ENCODE measurements at places on chromosomes 1 and 21. TPM values are rescaled to one million over a fixed set of nuclear protein-coding genes. Genes with fewer than 3 reads are reported as not detected.
A peak's percentile ranks its signal among the peaks of the same experiment; 100 is the strongest.

GRCh38 chr1:151993734-151994496 is at the start of gene S100A10:
Gene S100A10, minus strand, starts transcription at chr1:151993859. Its CDS starts 7,629 bp downstream, at chr1:151986230.
- DNase-seq, result peak; percentile 92

- no peak for DNase-seq
Measured at GRCh38 chr1:225466848-225467192, 39.0 kb upstream of the LBR start.

DNA sequence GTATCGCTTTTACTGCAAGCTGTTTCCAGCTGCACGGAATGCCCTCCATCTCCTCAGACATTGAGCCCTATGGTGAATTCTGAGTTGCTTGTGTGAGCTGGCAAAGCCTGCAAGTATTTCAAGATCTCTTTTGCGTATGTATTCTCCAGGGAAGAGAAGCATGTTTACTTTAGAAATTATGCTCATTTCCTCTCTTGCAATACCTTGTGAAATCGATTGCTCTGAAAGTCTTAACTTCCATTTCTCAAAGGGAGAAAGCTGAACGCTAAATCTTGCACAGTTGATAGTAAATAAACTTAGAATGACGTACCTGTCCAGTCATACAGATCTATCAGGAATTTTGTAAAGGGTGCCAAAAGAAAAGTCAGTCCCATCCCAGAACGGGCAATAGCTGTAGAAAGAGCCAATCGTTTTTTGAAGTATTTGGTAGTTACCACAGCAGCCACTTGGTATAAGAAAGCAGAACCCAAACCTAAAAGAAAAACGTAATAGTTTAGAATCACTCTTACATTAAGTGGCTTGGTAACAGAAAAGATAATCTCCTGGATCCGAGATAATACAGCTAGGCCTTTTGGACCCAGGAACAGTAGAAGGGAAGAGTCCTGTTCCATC is 10.0 kb downstream of the SLC16A4 start:
- no peak for DNase-seq

- no peak for DNase-seq
Measured at GRCh38 chr21:38740090-38740489, 65.6 kb upstream of the ETS2 start.

DNA sequence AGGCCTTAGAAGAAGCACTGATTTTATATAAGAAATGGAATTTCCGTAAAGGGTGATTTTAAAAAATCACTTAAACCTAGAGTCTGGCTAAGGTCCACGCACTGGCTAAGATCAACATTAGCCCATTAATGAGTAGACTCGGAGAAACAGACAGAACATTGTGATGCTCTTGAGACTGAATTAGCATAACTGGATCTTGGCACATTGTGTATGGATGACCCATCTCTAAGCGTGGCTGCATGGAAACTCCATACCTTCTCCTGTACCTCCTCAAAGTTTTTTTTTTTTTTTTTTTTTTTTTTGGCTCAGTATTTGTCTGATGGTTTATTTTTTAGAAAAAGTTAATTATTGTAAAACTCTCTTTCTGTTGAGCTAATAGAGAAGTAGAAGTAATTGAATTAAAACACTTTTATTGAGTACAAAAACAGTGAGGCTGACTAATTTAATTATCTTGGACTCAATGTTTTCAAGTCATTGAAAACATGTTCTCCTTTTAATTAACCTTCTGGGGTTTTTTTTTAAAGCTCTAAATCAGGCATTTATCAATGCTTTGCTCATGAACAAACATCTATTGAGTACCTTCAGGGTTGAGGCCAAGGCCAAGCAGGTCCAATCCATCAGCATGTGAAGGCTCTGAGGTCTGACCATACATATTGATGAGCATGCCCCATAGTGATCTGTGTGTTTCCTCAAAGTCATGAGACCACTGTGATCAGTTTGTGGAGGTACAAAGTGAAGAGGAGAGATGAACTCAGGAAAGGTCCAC is 74.0 kb downstream of the TLR5 start:
- no peak for DNase-seq

DNA sequence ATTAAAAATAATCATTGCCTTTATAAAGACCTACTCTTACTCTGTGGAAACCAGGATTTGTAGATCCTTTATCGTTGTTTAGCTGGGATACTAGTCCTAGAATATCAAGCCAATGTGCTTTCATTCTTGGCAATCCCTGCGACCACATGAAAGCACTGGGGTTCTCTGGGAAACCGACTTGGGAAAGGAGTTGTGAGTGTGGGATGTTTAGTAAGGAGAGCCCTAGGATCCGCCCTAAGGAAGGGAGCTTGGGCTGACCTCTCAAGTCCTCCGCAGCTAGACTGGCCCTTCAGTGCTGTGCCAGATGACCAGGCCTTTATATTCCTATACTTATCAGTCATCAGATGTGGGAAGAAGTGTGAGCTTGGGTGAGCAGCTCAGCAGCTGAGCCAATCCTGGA is 5.2 kb upstream of the KRTAP19-8 start:
- DNase-seq, result no peak

- no peak for DNase-seq
Measured at GRCh38 chr21:26421724-26422123, 151.4 kb downstream of the CYYR1 start.

GRCh38 chr21:44550807-44551206 is 498 bp downstream of the KRTAP10-2 start:
- DNase-seq, result no peak

DNA sequence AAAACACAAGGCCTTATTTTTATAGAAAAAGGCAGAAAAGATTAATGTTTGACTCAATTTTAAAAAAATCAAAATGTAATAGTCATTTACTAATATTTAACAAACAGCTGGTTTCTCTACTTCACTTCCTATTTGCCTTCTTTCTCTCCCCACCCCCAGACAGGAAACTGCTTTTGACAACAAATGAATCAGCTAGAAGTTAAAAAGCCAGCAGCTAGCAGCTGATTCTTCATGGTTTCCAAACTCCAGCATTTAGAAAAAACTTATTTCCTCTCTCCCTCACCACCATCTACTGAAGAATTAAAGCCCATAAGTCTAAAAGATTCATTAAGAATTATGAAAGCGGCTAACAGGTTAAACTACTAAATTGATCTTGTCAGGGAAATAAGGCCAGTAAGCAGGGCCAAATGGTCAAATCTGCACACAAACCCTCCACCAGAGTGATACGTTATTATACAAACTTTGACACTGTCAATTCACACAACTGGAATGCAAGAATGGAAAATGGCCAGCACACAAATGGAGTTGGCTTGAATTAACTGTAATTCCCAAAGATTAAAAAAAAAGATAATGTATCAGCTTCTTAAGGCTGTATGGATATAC is 4.0 kb downstream of the WDR26 start:
- DNase-seq, result no peak

- no peak for DNase-seq
Measured at GRCh38 chr1:24898909-24899439, 31.1 kb downstream of the RUNX3 start.

- no peak for DNase-seq
Measured at GRCh38 chr21:21052672-21053071, 54.5 kb downstream of the NCAM2 start.

DNA sequence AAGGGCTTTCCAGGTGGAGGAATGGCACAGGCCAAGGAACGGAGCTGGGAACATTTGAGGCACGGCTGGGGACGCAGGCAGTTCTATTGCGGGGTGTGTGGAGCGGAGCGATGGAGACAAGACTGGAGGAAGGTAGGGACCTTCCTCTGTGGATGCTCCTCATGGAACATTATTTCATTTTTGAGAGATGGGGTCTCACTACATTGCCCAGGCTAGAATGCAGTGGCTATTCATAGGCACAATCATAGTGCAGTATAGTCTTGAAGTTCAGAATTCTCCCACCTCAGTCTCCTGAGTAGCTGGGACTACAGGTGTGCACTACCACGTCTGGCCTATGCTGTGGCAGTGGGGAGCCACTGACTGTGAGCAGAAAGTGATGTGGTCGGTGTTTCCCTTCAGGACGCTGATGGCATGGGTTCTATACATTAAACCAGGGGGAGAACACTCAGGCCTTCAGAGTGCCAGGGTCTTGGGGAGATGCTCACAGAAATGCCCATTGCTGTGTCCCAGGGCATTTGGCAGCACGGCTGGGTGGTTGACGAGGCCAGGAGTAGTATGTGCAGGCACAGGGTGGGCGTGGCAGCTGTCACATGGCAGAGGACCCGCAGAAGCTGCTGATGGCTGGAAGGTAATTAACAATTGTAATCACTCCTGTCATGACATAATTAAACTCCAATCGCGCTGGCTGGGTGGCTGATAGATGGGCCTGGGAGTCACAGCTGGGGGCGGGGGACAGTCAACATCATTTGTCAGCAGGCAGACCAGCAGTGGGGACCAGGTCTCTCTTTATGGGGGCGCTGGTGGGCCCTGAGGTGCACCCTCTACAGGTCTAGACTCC is 40.8 kb upstream of the ACOT11 start:
- DNase-seq, result no peak

GRCh38 chr21:32843561-32843960 is 72.0 kb upstream of the PAXBP1 start:
- DNase-seq, result no peak

GRCh38 chr1:231162970-231163829 is 1.3 kb downstream of the TRIM67 start:
- no peak for DNase-seq

GRCh38 chr1:232507571-232507970 is 122.4 kb downstream of the SIPA1L2 start:
- DNase-seq, result no peak

DNA sequence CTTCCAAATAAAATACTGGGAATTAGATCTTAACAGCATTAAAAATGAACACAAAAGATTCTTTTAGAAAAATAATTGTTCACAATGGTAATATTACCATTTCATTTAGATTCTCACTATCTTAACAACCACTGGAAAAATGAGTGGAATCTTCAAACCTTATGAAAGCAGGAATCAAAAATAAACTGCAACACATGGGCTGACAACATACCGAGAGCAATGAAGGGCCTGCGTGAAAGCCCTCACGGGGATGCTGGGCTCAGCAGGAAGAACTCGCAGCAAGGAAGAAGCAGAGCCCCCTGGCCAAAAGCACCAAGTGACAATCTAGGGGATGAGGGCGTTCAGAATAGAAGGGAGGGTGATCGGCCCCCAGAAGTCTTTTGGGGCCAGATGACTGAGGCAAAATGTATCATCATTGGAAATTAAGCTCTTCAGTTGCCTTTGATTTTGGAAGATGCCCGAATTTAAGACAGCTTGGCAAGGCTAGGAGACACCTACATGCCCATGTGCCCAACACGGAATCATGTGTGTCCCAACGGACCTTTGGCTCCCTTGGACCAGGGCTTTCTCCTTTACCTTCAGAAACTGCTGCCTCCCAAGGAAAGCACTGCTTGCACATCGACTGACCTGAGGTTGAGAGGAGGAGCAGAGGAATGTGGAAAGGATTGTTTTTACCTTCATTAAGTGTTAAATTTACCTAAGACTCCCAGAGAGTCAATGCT is 103.9 kb downstream of the TGFBR3 start:
- no peak for DNase-seq

DNA sequence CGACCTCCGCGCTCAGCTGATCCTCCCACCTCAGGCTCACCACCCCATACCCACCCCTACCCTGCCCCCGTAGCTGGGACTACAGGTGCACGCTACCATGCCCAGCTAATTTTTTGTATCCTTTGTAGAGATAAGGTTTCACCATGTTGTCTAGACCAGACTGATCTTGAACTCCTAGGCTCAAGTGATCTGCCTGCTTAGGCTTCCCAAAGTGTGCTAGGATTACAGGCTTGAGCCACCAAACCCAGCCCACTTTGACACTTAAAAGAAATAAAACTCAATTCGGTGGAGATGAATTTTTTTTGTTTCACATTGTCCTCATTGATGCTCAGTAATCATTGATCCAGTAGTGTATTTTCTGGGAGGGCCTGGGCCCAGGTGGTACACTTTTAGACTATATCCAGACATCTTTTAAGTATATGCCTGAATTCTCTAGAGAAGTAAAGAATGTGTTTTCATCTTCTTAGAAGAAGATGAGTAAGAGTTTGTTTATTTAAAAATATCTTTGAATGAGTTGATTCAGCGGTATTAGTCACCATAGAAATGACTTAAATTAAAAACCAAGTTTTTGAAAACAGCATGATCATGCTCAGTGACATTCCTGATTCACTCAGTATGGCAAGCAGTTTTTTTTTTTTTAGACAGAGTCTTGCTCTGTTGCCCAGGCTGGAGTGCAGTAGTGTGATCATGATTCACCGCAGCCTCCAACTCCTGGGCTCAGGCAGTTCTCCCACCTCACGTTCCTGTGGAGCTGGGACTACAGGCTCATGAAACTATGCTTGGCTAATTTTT is 57.8 kb downstream of the EPB41 start:
- no peak for DNase-seq

GRCh38 chr1:99650030-99650429 is 4.1 kb downstream of the PALMD start:
- DNase-seq, result no peak

GRCh38 chr1:42259059-42259738 is 75.8 kb downstream of the FOXJ3 start:
- DNase-seq, result no peak

GRCh38 chr1:229570891-229571516 is 12.5 kb upstream of the ABCB10 start:
- DNase-seq, result no peak

DNA sequence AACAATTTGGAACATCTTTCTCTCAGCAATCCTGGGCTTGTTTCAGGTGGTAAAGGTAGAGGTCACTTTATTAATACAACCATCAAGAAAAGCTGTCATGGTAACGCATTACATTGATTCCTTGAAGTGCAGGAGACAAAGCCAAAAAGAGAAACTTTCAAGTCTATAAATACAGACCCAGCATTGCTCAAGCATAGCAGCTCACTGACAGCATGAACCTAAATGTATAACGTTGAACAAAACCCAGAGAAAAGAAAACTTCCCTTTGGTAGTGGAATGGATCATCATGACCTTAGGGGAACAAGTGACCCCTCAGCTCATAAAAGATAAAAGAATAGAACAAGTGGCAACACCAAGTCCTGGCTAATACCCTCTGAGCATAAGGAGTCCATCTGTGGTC is 332.2 kb downstream of the NTNG1 start:
- DNase-seq, result no peak

- DNase-seq, result peak; percentile 40
Measured at GRCh38 chr21:46181953-46182547, 2.2 kb downstream of the SPATC1L start.

- no peak for DNase-seq
Measured at GRCh38 chr1:160366731-160367515, at the start of gene NHLH1. Gene NHLH1, plus strand, starts transcription at chr1:160367071. Its CDS starts 3,661 bp downstream, at chr1:160370732.

- DNase-seq, result no peak
Measured at GRCh38 chr21:42460391-42461184, 35.4 kb downstream of the RSPH1 start.

GRCh38 chr1:27060891-27061290 is 48.2 kb upstream of the TENT5B start:
- DNase-seq, result no peak

GRCh38 chr1:117572546-117572945 is 33.3 kb upstream of the TENT5C start:
- DNase-seq, result no peak

ADAMTS1 gene
- 41.4 TPM for total RNA-seq

TMEM52 gene
- 2.1 TPM for total RNA-seq

HSD11B1 gene
- 4.6 TPM for total RNA-seq

PAX7 gene
- total RNA-seq, result not detected

PPP2R5A gene
- 77.9 TPM for total RNA-seq

DDAH1 gene
- 3.5 TPM for total RNA-seq

TEDDM1 gene
- not detected for total RNA-seq

GIPC2 gene
- 2.0 TPM for total RNA-seq

IL19 gene
- total RNA-seq, result not detected
